HT-29 (cell line): ENCODE measurements at places on chromosomes 1 and 21. TPM values are rescaled to one million over a fixed set of nuclear protein-coding genes. Genes with fewer than 3 reads are reported as not detected.
A peak's percentile ranks its signal among the peaks of the same experiment; 100 is the strongest.

- no peak for DNase-seq
Measured at GRCh38 chr1:33903210-33903589, 39.3 kb downstream of the HMGB4 start.

HRNR gene
- not detected in 2 replicates for total RNA-seq

DNA sequence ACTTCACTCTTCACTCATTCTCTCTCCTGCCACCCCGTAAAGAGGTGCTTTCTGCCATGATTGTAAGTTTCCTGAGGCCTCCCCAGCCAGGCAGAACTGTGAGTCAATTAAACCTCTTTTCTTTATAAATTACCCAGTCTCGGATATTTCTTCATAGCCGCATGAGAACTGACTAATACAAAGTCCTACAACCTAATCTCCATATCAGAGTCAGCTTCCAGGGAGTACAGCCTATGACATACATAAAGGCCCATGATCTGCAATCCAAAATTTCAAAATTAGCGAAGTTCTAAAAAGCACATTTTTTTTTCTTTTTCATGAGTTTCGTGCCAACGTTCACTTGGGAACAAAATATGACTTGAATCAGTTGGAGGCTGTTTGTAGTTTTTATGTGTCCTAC is 256.9 kb upstream of the DUSP10 start:
- DNase-seq: no peak

DNA sequence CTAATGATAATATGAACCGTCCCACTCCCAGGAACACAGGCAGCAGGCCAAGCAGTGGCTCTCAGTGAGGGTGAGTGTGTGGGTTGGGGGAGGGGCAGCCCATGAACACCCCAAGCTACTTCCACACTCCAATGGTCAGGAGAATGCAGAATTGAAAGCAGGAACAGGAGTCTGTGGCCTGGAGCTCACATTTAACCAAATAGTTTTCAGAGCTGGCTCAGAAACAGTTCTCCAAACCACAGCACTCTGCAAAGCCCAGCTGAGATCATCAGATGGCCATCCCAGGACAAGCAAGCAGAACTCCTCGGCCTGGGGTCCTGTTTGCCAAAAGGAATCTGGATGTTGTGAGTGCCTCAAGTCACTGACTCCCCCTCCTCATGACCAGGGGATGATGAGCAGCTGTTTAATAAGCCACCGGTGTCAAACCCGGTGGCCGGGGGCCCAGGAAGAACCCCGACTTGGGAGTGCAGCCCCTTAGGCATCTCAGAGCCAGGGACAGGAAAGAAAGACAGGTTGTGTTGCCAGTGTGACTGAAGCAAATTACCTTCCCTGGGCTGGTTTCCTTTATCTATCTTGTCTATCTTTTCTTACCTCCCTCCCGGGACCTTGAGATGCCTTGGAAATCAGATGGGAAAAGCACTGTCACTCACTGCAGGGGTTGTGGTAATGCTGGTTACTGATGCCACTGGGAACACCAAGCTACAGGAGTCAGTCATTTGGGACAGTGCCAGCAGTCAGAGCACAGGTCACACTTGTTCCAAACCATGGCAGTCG is 20.4 kb downstream of the DEGS1 start:
- DNase-seq: peak; percentile 19

LEMD1 gene
- total RNA-seq: 3.8 and 7.1 TPM in 2 replicates

GRCh38 chr1:205636732-205637131 is 4.9 kb upstream of the ELK4 start:
- no peak for DNase-seq

GRCh38 chr1:228851193-228851592 is 115.9 kb downstream of the RHOU start:
- DNase-seq: no peak

RHOU gene
- total RNA-seq: 17.0 and 18.4 TPM in 2 replicates

NUP210L gene
- total RNA-seq: not detected in 2 replicates
